ENCODE measurements at places on chromosomes 2 and 18.

- DNase-seq, result no peak
These were observed 6.7 kb upstream of the LCT start for GRCh38 chr2:135843671-135844070.

DNA sequence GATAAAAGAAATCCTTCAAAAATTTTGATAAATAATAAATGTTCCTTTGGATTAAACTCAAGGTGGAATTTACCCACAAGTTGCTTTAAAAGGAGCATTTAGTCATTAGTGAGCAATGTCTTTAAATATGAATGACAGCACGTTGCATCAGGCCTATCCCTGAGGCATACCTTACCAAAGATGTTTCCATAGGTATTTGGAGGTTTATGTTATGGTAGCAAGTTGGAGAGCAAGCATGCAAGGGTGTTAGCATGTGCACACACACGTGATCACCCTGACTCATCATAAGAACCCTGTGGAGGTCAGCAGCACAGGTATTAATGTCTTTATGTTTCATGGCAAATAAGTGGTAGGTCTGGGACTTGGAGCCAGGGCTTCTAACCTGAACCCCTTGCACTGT lies 159.9 kb downstream of the ACTR3 start:
- DNase-seq, result no peak

GRCh38 chr2:15043336-15044058 lies 411.0 kb downstream of the LRATD1 start:
- DNase-seq, result no peak

GRCh38 chr2:216339456-216340279 lies 32.6 kb downstream of the MARCHF4 start:
- no peak for DNase-seq

DNA sequence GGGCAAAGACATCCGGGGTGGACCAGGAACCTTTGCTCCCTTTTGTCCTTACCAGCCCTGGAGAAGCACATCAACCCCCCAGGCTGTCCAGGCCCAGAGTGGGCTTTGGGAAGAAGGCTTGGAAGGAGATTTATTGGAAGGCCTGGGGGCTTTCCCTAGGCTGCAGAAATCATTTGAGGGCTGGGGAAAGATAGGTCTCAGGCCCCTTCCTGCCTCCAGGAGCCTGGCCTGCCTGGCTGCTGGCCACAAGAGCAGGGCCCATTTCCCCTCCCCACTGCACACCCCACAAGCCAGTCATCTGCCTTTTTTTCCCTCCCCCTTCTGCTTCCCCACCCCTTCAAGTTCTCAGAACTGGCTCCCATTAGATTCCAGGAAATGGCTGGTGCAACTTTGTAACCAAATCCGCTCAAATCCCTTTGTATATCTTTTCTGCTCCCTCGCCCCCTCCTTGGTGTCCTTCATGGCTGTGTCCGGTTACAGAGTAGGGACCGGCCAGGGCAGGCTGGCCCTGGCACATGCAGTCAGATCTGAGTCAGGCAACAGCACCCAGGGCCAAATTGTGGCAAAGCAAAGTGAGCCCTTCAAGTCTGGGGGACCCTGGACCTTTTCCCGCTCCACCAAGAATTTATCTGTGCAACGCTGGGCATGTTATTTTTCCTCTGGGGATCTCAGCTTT lies 20.8 kb upstream of the TNP1 start:
- DNase-seq, result no peak

DNA sequence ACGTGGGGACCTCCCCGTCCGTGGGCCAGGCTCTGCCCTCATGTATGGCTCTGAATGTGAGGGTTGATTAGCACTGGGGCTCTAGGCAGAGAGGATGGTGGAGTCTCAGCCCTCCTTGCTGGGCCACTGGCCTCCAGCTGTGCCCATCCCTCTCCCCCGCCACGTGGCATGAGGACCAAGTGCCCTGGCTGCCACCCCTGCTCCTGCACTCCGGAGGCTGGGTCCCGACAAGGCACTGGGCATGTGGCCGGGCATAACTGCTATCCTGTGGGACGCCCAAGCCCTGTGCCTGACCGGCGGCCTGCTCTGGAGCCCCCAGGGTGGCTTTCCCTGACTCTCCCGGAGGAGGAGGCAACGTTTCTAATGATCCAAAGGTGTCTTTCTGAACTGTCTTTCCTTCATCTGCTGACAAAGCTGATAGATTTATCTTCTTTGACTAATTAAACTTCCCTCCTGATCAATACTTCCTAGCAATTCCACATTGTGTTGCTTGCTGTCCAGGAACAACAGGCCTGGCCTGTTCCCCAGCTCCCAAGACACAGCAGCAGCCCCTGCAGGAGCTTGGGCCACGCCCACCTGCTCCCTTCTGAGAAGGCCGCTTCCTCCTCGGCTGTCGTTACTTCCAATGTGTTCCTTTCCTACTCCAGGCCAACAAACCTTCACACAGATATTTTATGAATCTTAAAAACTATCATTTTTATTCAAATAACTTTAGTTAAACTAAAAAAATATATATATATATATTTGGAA lies 132.0 kb downstream of the SNTG2 start:
- no peak for DNase-seq

GRCh38 chr18:40821596-40822243 lies 1133.3 kb upstream of the PIK3C3 start:
- no peak for DNase-seq

DNA sequence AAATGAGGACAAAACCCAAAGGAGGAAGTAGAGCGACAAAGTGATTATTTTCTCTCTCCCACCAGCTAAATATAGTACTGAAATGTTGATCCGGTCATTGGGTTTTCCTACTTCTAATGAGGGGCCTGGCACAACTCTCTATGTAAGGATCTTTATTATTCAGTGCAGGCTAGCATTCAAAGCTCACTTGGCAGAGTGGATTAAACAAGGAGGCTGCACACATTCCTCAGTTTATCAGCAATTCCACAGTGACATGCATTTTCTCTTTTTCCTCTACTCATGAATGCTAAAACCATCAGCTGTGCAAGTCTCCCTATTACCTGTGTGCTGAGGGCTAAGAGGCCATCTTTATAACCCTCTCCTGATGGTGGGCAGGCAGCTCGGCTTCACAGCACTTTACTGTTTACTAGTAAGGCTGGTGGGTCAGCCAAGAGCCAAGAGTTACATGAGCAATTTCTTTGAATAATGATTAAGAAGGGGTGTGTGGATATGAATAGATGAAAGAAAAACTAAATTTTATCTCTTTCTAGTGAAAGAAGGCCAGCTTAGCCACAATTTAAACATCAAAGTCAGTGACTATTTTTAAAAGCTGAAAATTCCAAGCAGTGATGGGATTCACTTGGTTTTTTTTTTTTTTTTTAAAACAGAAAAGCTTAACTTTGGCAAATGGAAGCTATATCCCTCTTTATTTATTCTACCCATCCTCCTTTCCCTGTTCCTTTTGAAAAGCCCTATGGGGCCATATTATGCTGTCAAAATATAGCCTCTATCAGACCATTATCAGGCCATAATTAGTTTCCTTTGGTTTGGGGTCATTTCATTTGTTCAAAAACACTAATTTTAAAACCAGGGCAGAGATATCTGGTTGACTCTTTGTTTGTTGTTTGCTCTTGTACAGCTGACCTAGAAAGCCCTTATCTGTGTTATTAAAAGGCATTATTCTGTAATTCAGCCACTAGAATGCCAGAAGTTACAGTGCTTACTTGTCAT lies 111.0 kb downstream of the RBM43 start:
- DNase-seq, result no peak

- DNase-seq, result no peak
These were observed 215.8 kb upstream of the ACVR2A start for GRCh38 chr2:147628971-147629421.

GRCh38 chr2:30447149-30448045 lies at the start of gene LCLAT1:
TSS of gene LCLAT1 (plus strand) at chr2:30447246. CDS start at chr2:30525591, 78,345 bp downstream.
- DNase-seq, result peak; percentile 65

DNA sequence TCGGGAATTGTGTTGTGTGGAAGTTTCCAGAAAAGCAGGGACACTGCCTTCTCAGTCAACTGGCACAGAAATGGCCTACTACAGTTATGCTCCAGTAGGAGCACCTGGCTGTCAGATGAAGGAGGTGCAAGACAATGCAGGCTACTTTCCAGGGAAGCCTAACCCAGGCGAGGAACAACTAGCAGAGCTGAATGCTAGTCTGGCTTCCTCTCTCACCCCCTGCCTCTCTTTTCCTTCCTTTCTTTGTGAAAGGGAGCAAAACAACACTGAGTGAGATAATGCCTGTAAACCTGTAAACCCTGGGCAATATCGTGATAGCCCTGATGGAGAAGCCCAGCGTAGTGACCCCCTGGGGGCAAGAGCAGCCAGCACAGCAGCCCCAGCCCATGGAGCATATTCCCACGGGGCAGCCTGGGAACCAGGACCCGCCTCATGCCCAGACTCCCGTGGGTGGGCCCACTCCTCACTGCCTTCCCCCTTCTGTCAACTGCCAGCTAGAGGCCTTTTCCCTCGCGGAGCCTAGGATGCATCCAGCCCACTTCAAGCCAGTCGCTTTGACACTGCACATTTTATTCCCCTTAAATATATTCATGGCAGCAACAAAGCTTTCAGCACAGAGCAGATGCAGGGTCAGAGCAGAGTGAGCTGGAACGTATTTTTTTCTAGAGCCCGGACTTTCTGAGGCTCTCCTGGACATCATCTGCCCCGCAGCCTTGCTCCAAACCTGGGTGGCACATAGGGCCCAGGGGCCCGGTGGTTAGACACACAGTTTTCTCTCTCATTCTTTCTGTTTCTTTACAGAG lies 77.0 kb downstream of the PDCL3 start:
- DNase-seq, result no peak

DNA sequence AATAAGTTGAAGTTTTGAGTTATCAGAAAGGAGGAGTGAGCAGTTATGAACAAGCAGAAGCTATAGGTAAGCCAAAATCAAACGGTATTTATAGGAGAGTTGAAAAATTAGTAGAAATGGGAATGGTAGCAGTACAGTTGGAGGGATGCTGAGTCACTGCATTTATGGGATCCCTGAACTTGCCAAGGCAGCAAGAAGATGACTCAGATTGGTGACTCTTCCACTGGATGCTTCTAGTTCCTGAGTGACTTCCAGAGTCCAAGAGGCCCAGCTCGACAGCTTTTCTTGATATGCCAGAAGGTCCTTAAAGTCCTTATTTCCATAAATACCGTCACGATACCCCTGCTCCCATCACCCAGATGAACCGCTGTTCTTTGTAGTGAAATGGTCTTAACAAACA lies 31.1 kb upstream of the ACTR3 start:
- DNase-seq, result no peak

DNA sequence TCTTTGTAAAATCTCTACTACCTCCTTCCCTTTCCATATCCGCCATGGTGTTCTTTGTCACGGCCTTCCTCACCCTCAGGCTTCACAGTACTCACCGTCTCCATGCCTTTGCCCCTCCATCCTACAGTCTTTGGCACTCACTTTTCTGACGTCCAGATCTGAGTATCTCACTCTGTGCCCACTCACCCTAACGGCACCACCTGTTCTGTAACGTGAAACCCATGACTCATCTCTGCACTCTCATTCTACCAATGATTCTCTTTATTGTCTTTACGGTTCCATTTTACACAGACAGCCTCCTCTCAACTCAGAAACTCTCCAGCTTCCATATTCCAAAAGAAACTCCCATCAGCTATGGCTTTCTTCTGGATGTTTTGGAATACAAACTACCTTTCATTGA lies 56.7 kb downstream of the NETO1 start:
- no peak for DNase-seq

GRCh38 chr18:13191031-13191430 lies 27.5 kb upstream of the LDLRAD4 start:
- no peak for DNase-seq

- DNase-seq, result peak; percentile 61
These were observed 2.2 kb upstream of the CASP8 start for GRCh38 chr2:201257956-201258665.

- DNase-seq, result no peak
These were observed 17.1 kb downstream of the RBM44 start for GRCh38 chr2:237815637-237816036.

DNA sequence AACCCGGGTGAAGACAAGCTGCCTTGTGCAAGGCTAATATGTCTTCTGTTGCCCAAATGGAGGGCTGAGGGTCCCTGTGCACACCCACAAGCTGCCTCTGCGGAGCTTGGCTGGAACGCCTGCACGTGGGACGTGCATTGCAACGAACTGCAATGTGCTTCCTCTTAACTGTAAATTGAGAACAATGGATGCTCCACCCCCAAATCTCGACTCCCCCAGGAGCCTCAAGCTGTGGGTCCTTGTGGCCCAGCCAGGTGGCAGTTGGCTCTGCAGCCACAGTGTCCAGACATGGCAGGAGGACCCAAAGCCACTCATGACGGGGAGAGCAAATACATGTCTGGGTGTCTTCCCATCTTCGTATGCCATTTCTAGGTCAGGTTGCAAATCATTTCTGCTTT lies 90.1 kb downstream of the TWIST2 start:
- DNase-seq, result no peak

DNA sequence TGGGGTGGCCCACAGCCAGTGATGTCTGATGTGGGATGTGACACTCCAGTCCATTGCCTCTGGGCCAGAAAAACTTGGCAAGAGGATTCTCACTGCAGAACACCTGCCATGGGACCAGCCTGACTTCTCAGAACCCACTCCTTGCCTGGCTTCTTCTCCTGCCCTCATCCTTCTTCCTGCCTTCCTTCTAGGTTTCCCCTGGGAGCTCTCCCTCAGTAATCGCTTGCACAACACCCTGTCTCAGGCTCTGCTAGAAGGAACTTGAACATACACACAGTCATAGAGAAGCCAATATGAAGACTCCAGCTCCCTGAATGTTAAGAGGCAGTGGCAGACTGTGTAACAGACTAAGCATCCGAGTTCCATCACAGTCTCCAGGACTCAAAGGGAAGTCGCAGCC lies 4.3 kb upstream of the COL6A3 start:
- DNase-seq, result no peak

DNA sequence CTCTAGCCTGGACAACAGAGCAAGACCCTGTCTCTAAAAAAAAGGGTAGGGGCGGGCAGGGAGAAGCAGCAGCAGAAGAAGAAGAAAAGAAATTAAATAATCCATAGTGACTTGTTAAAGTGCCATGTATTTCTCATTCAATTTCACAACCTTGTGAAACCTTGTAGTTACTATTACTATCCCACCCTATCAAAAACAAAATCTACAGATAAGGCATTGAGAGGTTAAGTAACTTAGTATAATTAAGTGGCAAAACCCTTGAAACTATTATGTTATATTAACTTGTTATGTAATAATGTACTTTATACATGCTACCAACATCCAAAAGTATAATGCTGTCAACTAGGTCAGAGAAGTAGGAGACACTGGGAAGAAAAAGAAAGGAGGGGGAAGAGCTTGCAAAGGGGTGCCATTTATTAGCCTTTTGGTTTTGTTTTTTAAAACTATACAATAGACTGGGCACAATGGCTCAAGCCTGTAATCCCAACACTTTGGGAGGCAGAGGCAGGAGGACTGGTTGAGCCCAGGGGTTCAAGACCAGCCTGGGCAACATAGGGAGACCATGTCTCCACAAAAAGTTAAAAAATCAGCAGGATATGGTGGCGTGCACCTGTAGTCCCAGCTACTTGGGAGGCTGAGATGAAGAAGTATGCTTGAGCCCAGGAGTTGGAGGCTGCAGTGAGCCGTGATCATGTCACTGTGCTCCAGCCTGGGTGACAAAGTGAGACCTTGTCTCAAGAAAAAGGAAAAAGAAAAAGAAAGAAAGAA lies 11.3 kb downstream of the TLK1 start:
- no peak for DNase-seq

GRCh38 chr2:156562124-156562523 lies 125.9 kb downstream of the GPD2 start:
- DNase-seq, result no peak
